ENCODE measurements at places on chromosomes 11 and 22.

- peak; percentile 79 for DNase-seq
These were observed 62.2 kb downstream of the DKK3 start for GRCh38 chr11:11946180-11946579.

- DNase-seq = peak; percentile 94
These were observed 607 bp upstream of the ROBO4 start for GRCh38 chr11:124898263-124898680.

DNA sequence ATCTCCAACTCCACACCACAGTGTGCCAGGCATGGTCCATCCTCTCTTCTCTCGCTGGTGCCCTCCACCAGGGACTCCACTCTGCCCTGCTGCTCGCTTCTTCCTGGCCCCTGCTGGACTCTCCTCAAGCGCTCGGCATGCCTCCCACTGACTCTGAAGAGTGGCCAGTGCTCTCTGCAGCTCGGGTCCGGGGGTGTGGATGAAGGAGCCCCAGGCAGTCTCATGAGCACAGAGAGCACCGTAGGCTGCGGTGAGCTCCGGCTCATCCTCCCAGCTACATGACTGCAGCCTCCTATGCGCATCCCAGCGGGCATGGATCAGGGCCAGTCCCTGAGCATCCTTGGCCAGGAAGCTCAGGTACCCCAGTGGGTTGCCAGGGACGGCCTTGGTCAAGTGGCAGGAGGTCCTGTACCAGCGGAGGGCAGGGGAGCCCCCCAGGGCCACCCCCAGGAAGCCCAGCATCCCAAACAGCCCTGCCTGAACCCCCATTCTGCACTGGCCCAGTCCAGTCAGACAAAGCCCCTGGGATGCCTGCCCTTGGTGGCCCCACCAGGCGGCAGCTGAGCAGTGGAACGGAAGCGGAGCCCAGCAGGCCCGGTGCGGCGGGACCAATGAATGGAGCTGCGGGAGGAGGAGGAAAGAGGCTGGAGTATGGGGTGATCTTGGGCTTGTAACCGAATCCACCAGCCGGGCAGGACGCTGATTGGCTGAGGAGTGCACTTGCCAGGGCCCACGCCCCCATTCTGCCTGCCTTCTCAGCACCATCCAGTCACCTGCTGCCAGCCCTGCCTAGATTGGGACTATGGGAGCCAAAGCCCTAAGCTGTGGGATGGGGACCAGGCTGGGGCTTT lies at the start of gene PLA2G3:
TSS of gene PLA2G3 (minus strand) at position 643 of the 851 bp plus-strand sequence. CDS start at position 489, 154 bp downstream.
- peak; percentile 33 for DNase-seq

DNA sequence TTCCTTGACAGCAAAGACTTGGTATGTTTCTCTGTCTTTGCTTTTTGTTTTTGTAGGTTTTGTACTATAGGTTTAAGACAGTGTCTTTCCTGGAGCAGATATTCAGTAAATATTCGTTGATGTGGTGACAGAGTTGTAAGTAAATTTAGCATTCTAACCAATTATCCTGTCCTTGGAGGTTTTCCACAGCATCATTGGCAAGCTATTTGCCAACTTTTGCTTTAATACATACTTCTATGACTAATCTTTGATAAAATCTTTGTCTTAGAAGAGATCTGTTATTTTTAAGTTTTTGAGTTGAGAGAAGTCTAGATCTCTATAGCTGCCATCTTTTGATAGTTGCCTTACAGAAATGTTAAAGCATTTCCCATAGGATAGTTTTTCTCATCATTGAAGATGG lies 3.8 kb downstream of the USP47 start:
- DNase-seq = peak; percentile 61

- peak; percentile 50 for DNase-seq
These were observed 2.2 kb downstream of the YAP1 start for GRCh38 chr11:102112509-102112821.

- DNase-seq = no peak
These were observed 699 bp downstream of the AIFM3 start for GRCh38 chr22:20967697-20968211.

DNA sequence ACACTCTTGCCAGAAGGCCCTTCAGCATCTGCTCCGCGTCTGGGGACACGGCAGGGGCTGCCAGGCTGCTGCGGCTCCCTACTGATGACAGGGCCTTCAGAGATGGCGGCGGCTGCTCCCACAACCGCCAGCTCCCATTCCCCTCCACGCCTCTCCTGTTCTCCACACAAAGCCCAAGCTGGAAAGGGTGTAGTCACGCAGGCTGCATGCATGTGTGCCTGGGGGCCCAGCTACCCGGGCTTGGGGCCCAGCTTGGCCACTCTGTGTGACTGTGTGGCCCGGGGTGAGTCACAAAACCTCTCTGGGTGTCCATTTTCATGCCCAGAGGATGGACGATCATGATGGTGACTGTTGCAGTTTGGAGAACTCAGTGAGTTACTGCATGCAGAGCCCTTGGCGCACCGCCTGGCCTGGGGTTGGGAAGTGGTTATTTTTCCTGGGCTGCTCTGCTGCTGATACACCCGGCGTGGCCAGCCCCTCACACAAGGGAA lies 31.7 kb upstream of the PARVB start:
- peak; percentile 97 for DNase-seq

GRCh38 chr11:133978794-133979193 lies 22.0 kb upstream of the IGSF9B start:
- DNase-seq = peak; percentile 62

- no peak for DNase-seq
These were observed 33.6 kb downstream of the ASRGL1 start for GRCh38 chr11:62370743-62371440.

DNA sequence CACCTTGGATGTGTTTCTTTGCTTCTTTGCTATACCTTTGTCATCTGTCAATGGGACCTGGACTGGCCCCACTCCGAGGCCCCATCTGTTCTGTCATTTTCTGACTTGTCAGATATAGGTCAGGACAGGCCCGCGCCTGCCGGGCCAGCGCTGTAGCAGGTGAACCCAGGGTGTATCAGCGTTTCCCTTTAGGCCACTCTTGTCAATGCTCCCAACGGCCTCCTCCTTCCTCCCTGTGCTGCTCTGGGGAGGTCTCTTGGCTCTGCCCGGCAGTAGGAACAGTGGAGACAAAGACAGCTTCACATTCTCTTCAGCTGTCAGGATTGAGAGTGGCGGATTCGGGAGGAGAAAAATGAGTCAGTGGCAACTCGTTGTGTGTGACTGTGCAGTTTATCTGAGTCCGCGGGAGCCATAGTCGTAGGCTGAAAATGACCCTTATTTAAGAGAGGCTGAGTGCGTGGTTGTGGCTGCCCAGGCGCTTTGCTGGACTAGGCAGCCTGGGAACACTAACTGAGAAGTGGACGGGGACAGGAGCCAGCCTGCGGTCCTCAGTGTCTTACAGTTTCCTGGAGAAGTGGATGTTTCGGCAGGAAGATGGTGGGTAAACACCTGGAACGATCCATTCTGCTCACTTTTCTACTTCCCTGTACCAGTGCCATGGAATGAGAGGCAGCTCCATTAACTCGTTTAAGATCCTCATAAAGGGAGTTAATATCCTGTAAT lies 102.3 kb downstream of the PRR5L start:
- no peak for DNase-seq

DNA sequence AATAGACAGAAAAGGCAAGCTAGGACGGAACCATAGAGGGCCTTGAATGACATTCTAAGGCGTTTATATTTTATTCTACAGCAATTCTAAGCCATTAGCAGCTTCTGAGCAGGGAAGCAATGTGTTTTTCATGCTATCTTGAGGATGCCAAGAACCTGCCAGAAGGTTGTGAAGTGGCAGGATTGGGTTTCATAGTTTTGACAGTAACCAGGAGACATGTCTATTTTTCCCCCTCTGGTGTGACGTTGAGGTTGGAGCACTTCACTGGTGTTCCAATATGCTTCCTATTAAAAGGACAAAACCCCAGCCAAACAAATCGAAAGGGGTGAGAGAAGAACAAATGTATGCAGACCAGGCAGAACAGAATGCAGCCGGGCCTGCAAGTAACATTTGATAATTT lies 148.2 kb downstream of the SPATA19 start:
- DNase-seq = no peak

DNA sequence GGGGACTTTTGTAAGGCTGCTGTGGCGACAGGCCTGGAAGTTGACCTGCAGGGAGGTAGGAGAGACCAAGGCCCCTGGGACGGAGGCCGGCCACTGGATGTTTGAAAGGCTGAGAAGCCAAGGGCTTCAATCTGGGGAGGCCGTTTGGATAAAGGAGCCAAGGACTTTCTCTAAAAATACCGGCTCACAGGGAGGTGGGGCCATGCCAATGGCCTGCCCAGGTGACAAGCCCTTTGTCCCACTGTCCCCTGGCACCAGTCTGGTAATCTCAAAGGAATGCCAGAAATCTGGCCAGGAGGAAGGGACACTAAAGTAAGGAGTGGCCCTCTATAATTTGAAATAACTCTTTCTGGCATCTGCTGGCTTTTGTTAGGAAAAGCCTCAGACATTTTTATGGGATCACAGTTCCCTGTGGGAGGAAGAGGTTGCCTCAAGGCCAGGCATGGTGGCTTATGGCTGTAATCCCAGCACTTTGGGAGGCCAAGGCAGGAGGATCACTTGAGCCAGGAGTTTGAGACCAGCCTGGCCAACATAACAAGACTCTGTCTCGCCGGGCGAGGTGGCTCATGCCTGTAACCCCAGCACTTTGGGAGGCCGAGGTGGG lies 1.9 kb upstream of the CHKA start:
- no peak for DNase-seq

GRCh38 chr11:27882066-27882697 lies 181.9 kb upstream of the BDNF start:
- no peak for DNase-seq

- DNase-seq = no peak
These were observed 131.0 kb downstream of the PLEKHA7 start for GRCh38 chr11:16883174-16883573.

- peak; percentile 88 for DNase-seq
These were observed 16.9 kb upstream of the PEX26 start for GRCh38 chr22:18060646-18061620.

GRCh38 chr11:64516226-64516625 lies 74.8 kb upstream of the SLC22A12 start:
- DNase-seq = no peak

- peak; percentile 58 for DNase-seq
These were observed 29.3 kb downstream of the LINC01488 start for GRCh38 chr11:69510471-69511357.

DNA sequence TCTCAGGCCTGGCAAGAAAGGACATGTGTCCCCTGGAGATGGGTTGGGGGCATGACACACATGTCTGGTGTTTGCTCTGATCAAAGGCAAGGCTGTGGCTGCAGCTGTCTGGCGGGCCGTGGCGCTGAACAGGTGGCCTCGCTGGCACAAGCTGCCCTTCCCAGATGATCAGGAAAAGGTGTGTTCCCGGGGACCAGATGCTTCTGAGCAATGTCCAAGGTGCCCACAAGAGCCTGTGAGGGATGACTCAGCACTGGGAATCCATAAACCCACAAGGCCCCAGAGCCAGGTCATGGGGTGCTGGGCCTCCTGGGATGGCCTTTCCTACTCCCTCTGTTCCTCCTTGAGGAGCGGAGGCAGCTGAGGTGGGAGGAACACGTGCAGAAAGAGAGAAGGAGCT lies 9.7 kb upstream of the LRP5 start:
- peak; percentile 59 for DNase-seq

- DNase-seq = no peak
These were observed 63.7 kb downstream of the DSCAML1 start for GRCh38 chr11:117733316-117733715.

DNA sequence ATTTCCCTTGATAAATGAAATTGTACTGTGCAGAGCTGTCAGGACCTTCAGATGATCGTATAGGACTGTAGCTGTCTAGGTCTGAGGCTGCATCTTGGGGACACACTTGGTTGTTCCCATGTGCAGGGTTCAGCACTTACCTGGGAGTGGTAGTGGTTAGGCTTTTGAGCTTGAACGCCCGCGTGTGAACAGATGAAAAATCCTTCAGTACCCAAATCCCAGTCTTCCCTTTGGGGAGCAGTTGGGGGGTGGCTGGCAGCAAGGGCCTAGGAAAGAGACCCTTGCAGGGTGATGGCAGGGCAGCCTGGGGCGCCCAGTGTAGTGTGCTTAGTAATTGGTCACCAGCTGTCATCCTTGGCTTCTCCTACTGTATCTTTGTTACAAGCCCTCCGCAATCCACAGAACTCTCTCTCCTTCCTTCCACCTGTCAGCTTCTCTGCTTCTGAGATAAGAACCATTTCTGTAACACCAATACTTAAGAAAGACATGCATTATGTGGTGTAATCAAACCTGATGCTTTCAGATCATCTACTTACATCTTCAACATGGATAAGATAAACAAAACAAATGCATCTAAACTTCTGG lies 64.6 kb downstream of the MORC2 start:
- DNase-seq = no peak

DNA sequence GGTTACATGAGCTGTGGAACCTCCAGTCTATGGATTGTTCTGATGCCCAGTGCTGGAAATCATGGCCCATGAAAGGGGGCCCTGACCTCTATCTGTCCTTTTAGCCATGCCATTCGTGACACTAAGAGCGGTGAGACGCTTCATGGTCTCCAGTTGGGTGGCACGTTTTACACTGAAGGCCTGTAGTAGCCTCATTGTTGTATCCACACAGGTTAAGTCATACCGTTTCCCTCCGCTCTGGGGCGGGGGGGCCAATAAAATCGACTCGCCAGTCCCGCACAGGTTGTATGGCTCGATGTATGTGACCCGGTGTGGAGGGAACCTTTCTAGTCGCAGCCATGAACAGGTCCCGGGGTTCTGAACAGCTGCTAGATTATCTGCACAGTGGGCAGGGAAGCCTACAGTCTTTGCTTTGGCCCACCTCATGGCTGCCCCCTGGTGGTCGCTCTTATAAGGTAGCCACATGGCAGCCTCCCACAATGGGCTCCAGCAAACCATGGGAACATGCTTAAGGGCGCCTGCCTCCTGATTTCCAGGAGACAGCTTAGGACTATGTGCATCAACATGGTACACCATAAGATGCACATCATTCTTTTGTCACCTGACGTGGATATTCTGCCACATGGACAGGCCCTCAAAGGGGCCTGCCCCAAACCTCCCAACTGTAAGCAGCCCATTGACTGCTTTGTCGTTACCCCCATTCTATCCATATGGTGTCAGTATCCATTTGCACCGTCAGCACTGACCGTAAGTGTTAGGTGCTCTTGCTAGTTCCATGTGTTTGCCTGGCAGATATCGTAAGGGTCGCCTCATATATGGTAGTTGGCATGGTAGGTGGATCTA lies 19.7 kb upstream of the APOL3 start:
- peak; percentile 81 for DNase-seq

GRCh38 chr11:79182794-79183193 lies 258.0 kb downstream of the TENM4 start:
- DNase-seq = peak; percentile 80

DNA sequence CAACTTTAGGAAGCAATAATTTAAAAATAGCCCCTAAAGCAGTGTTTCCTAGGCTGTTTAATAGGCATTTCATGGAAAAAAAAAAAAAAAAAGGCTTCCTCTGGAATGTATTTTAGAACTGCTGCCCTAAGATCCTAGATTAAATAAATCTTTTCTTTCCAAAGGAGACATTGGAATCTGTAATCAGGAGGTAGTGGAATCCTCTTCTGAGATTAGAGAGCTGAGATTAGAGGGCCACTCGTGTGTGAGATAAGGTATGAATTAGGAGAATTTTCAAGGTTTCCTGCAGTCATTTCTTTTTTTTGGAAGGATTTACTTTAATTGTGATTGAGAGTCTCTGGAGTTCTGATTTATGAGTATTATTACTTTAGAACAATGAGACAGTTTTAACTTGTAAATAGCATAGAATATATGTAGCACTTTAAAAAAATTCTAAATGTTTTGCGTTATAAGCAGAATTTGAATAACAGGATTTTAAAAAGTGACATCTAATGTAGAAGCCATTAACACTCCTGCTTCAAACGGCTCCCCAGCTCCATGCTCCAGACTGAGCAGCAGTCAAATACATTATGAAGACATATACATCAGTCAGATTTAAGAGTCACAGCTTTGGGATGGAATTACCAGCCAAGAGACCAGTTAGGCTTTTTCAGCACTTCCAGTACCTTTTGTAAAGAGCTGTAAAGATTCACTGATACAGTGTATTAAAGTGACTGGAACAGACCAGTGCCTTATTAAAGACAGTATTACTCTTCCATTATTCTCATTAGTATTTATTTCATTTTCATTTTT lies 5.0 kb downstream of the EED start:
- peak; percentile 35 for DNase-seq

All from GM23248 (cell line).